ENCODE measurements at places on chromosomes 7 and 10. TPM values are rescaled to one million over a fixed set of nuclear protein-coding genes. Genes with fewer than 3 reads are reported as not detected.
A peak's percentile ranks its signal among the peaks of the same experiment; 100 is the strongest.

SUN3 gene
- not detected for polyA plus RNA-seq

PDGFA gene
- 2.2 TPM for polyA plus RNA-seq

AHR gene
- 9.8 TPM for polyA plus RNA-seq

MACC1 gene
- polyA plus RNA-seq = 0.07 TPM

TRPV5 gene
- polyA plus RNA-seq = not detected

ELN gene
- 2.8 TPM for polyA plus RNA-seq

SNX13 gene
- polyA plus RNA-seq = 28.3 TPM

EBLN1 gene
- not detected for polyA plus RNA-seq

GNGT1 gene
- polyA plus RNA-seq = not detected

PDCD4 gene
- 66.0 TPM for polyA plus RNA-seq

TMEM270 gene
- not detected for polyA plus RNA-seq

CALY gene
- 0.16 TPM for polyA plus RNA-seq

FRMPD2 gene
- not detected for polyA plus RNA-seq

SH2B2 gene
- polyA plus RNA-seq = 0.89 TPM

TMEM72 gene
- polyA plus RNA-seq = not detected

GRCh38 chr10:71074176-71074755 is 138.1 kb upstream of the UNC5B start:
- no peak for DNase-seq

DNA sequence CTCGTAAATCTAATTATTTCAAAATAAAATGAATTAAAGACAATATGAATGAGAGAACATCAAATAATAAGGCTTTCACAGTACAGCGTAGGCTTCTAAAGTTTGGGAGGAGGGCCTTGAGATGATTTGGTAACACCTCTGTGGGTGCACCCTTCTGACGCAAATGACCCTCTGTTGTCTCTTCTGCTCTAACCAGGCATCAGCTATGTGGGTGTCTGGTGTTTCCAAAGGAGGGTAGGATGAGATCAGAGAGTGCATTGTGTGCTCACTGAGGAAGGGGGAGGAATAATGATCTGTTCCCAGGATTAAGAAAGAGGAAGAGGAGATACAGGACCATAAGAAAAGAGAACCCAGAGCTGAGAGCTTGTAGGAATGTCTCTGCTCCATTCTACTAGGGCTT is 420.4 kb downstream of the SDK1 start:
- no peak for DNase-seq

DNA sequence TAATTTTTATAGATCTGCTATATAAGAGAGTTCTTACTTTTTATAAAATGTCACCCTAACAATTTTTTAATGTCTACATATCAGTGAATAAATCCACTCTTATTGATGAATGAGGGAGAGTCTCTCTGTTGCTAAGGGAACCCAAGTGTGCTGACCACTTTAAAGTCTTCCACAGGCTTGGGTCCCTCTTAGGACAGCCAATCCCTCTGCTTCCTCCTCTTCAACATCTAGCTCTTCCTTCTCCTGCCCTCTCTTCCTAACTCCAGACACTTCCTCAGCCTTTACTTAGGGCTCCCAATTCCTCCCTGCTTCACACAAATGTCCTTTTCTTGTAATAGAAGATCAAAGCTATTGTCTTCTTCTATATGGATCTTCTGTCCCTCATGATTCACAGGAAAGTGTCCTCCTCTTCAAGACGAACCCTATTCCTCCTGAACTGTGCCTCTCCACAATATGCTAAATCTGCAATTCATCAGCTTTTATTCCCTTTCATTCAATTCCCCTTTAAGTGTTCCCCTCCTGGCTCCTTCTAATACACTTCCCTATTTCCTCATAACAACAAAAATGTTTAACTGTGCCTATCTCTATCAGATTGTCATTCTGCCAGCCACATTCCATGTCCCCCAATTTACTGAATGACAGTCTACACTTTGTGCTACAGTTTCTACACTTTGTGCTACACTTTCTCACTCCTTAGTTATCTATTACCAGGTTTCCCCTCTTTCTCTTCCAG is 37.7 kb downstream of the CDK6 start:
- no peak for DNase-seq

DNA sequence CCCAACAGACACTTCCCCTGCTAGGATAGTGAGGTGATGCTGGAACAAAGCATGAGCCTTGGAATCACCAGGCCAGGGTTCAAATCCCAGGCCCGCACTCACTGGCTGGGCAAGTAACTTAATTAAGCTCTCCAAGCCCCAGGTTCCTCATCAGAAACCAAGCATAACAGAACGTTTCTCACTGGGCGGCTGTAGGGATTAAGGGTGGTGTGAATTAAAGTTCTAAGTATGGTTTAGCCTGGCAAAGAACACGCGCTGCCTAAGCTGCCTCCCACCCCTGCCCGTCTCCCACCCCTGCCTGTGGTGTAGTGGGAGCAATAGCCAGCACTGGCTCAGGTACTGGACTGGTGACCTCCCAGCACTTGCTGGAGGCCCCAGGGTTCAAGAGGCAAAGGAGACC is 5.6 kb downstream of the SLC4A2 start:
- no peak for DNase-seq

GRCh38 chr7:6227294-6227846 is 45.1 kb downstream of the CYTH3 start:
- DNase-seq = no peak

DNA sequence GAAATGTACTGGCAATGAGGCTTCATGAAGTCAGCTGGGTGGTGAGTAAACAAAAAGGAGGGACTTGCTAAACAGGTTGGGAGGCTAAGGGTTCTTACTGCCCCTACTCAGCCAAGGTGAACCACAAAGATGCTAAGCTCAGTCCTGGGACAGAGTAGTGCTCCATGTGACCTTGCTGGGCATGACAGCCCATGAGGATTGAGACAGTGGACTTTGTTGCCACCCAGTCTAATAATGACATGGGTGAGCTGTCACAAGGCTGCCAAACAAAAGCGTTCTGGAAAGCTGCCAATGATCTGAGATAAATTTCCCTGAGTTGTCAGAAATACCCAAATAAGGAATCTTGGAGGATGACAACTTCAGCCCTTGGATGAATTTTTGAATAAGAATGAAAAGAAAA is 75.2 kb downstream of the CLEC2L start:
- DNase-seq = no peak

GRCh38 chr7:116671681-116672595 is at the start of gene MET:
Gene MET (plus strand): TSS chr7:116672196. CDS start chr7:116699085, 26,889 bp downstream.
- peak; percentile 21 for DNase-seq

GRCh38 chr7:140661124-140661523 is 11.6 kb upstream of the ADCK2 start:
- no peak for DNase-seq

DNA sequence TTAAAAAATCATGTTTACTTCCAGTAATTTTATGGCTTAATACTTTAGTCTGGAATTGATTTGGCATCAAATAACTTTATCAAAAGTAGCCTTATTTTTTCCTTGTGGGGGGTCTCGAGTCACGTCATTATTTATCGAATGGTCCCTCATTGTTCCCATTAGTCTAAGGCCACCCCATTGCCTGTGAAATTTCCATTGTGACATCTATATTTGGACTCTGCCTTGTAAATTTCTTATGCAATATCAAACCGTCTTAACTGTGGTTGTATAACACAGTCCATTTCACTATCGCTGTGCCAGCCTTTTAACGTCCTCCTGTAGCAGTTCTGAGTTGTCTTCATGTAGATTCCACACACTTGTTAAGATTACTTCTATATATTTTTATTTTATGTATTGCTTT is 103.9 kb upstream of the RET start:
- DNase-seq = no peak

- no peak for DNase-seq
Observed at GRCh38 chr10:103534621-103535498, 41.4 kb downstream of the NEURL1 start.

GRCh38 chr7:98703916-98704315 is 86.8 kb downstream of the NPTX2 start:
- no peak for DNase-seq

DNA sequence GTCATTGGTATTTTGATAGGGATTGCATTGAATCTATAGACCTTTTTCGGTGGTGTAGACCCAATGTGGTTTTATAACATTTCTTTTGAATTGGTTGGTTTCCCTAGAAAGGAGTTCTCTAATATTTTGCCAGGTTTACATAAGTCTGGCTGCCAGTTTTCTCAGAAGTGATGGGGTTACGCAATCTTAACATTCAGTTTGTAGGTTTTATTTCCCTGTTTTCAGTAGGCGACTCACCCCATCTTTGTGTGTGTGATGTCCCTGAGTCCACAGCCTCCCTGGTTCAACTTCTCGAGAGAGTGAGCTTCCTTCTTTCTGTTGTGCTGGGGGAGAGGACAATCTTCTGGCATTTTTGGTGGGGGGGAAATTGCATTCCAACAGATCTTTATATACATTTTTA is 9.6 kb upstream of the KIF5B start:
- DNase-seq = no peak

DNA sequence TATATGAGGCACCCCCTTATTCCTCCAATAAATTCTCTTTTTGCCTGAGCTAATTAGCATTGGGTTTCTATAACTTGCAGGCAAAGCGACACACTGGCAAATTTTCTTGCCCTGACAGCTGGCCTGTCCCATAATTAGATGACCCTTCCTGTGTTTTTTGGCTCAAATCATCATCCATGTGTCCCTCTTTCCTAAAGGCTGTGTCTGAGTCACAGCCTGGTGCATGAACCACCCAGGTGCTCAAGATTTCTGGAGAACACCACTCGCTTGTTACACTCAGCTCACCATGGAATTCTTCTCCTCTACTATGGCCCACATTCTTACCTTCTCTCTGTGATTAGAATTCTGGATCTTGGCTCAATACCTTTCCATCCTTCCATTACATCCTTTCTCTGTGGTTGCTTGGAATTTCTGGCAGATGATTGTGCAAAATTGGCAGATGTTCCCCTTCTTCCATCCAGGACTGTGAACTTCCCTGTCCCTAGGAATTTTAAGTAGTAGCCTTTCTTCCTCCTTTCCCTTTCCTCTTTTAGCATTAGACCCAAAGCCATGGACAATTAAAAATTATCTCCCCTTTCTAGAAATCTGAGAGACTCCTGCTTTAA is 116.0 kb upstream of the ANKRD1 start:
- DNase-seq = no peak

DNA sequence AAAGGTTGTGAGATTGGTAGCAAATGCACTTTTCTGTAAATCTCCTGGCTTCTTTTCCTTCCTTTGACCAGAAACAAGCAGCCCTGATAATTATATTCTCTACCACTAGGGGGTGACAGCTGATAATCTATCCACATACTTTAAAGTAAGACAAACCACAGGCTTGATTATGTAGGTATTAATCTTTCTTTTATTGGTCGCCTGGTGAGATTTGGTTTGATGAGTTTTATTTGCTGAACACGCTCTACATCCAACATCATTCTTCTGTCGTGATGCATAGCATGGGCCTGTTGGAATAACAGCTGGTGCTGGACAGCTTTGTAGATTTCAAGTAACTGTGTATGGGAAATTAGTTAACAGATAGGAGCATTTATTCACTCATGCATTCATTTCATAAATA is 63.5 kb downstream of the ZNF365 start:
- DNase-seq = no peak

- no peak for DNase-seq
Observed at GRCh38 chr10:85611093-85611740, 755.4 kb downstream of the GRID1 start.

GRCh38 chr7:138170959-138171703 is 94.9 kb downstream of the AKR1D1 start:
- no peak for DNase-seq

- no peak for DNase-seq
Observed at GRCh38 chr10:4429571-4429970, 396.4 kb upstream of the AKR1E2 start.

DNA sequence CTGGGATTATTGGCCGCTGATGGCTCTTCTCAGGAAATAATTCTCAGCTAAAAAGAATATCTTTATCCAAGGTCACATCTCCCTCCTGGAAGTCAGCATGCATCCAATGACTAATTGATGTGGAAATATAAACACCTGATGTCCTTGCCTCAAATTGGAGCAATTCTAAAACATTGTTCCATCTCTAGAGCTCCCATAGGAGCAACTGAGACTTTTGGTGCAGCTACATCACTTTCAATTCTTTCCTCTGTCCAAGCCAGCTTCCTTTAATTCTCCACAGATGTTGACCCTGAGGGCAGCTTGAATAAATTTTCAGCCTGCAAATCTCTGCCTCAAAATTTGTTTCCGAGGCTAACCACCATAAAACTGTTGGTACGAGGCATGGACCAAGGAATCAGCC is 43.9 kb upstream of the KCND2 start:
- no peak for DNase-seq

DNA sequence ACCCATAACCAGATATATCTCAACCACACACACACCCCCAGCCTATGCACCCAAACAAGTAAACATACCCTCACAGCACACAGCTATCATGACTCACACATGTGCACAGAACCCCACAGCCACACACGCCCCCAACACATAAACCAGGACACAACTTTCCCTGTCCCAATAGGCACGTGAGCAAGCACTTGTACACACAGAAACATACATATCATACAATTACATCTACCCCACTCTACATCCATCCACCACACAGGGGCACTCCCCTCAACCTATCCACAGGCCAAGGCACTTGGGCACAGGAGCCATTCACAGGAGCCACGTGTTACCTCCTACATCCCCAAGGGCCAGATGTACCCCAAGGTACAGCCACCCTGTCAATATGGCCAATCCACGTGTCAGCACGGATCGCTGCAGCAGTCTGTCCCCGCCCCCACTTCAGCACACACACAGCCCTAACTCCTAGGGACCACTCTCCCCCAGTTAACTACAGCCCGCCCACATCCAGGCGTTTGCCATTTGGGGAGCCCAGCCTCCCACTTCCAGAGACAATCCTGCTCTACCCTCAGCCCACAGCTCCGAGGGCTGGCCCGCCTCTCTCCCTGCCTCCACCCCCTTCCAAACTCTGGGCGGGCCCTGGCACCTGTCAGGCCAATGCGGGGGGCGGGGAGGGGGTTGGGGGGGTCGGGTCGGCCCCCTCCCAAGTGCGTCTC is 163.5 kb downstream of the SH3PXD2A start:
- DNase-seq = no peak

DNA sequence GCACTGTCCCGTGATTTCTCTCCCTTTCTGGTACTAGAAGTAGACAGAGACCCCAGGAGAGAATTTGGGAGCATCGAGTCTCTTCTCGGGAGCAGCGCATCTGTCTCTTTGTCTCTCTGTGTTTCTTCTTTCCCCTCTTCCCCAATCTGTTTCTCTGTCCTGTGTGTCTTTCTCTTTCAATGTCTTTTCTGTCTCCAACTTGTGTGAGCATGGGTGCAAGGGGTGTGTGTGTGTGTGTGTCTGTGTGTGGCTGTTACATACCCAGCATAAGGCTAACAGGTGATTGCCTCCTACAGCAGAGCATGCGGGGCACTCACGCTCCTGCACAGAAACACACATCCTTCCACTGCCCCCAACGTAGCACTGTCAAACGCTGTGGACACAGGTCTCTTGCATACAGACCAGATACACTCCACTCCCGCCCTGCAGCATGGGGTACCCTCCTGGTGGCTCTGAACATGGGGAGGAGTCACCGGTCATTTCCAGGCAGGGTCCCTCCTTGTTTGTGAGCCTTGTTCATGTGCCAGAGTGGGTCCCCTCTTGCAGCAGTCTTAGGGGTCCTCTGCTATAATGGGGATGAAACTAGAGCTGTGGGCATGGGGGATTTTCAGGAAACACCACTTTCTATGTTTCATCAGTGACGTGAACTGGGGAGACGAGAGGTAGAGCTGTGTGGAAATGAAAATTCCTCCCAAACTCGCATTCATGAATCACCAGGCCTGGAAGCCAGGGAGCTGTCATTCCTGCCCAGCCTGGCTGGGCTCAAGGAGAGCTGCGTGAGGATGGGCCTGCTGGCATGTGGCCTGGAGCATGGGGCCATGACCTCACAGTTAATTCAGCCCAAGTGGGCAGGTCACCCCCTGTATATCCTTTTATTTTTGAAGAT is 980 bp downstream of the ADAMTS14 start:
- DNase-seq = peak; percentile 72

- DNase-seq = no peak
Observed at GRCh38 chr7:154674191-154674590, 328.7 kb downstream of the PAXIP1 start.
